ENCODE measurements at places on chromosomes 6 and 20. TPM values are rescaled to one million over a fixed set of nuclear protein-coding genes. Genes with fewer than 3 reads are reported as not detected.

OR2H2 gene
- not detected for total RNA-seq

DYNLT1 gene
- total RNA-seq, result 79.0 TPM

DNA sequence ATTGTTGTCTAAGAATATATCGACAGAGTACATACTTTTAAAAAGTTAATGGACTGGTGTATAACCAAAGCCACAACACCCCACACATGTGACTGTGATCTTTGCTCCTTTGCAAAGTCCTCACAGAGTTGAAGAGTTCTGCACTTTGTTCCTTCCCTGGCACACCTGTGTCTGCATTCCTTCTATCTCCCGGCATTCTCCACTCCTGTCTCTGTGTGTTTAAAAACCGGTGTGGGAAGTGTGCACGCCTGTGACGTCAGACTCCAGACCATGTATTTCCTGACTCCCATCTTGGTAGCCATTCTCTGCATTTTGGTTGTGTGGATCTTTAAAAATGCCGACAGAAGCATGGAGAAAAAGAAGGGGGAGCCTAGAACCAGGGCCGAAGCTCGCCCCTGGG is at the start of gene IYD:
TSS of gene IYD (plus strand) at position 251 of the 400 bp plus-strand sequence. CDS start at position 271, 20 bp downstream.
- DNase-seq, result no peak

GRCh38 chr6:19705606-19706005 is 131.6 kb upstream of the ID4 start:
- no peak for DNase-seq

GRCh38 chr6:116492331-116493067 is 18.9 kb upstream of the CALHM5 start:
- no peak for DNase-seq

GRCh38 chr6:3159805-3160781 is 2.7 kb upstream of the TUBB2A start:
- DNase-seq, result peak; percentile 51

DNA sequence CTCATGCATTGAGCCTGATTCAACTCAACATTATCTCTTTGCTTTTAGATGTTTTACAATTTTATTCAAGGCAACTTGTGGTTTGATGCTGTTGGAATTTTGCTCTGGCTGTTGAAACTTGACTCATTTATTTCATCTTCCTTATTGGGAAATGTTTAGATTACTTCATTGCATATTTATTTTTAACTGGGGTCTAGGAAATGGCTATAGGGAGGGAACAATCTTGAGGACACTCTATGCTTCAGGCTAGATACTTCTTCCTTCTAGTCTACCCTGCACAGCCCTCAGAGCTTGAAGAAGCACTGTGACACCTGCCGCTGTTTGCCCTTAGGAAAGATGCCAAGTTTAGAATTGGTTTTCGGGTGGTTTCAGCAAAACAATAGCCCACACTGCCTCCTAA is 183.4 kb downstream of the ADGRG6 start:
- no peak for DNase-seq

- DNase-seq, result no peak
Measured at GRCh38 chr6:48619771-48620170, 508.8 kb upstream of the PTCHD4 start.

DNA sequence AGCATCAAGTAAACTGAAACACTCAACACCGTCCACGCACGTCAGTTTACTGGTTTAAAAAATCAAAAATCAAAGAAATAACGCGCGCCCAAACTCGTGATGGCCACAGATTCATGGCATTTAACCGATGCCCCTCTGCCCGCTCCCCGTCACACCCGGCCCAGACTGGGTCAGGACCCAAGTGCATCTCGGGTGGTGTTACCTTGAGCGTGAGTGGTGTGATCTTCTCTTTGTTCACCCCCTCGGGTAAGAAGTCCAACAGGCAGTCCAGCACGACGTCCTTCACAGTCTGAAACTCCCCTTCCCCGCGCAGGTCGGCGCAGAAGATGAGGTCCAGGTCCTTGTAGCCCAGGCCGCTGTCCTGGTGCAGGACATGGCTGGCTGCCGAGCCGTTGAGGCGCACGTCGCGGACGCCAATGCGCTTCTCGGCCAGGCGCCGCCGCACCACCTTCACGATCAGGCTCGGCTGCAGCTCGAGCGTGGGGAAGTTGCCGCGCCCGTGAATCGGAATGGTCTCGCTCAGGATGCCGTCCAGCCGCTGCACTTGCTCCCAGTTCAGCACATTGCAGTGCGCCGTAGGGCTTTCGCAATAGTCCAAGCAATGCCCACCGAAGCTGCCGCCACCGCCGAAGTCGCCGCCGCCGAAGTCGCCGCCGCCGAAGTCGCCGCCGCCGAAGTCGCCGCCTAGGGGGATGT is 945 bp downstream of the TENT5A start:
- DNase-seq, result peak; percentile 30
